ENCODE measurements at places on chromosomes 2 and 18. TPM values are rescaled to one million over a fixed set of nuclear protein-coding genes. Genes with fewer than 3 reads are reported as not detected.

Gene COPS9
- total RNA-seq, result 95.0 TPM

GRCh38 chr2:136031711-136032110 is 46.3 kb upstream of the DARS1 start:
- DNase-seq, result no peak

DNA sequence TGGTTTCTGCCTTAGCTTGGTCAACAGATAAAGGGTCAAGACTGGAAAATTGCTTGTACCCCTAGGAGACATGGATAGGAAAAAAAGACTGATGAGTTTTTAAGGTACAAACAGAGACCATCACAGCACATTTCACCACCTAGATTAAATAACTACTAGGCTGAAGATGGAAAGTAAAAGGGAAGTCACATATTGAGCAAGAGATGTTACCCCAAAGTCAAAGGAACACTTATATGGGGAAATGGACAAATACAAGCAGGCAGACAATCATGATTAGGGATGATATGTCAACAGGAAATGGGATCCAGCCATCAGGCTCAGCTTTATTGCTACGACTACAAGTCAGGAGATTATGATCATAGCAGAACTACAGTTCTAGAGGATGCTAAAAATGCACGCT is 1643.1 kb upstream of the CELF4 start:
- DNase-seq, result no peak

- no peak for DNase-seq
Measured at GRCh38 chr2:60958361-60958760, 59.2 kb upstream of the PEX13 start.

DNA sequence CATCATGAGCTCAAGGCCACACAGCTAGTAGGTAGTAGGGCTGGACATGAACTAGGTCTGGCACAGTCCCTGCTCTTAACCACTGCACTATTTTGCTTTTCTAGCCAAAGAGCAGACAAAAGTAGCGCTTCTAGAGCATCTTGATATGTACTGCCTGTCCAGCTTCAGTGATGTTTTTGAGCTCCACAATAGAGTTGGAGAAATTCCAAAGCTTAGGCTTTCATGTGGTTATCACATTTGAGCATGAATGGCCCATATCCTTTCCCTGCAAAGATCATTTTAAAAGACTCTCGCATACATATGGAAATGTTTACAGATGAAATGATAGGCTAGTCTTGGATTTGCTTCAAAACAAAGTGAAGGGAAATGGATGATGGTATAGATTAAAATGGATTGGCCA is 128.7 kb downstream of the MAP3K20 start:
- DNase-seq, result no peak

DNA sequence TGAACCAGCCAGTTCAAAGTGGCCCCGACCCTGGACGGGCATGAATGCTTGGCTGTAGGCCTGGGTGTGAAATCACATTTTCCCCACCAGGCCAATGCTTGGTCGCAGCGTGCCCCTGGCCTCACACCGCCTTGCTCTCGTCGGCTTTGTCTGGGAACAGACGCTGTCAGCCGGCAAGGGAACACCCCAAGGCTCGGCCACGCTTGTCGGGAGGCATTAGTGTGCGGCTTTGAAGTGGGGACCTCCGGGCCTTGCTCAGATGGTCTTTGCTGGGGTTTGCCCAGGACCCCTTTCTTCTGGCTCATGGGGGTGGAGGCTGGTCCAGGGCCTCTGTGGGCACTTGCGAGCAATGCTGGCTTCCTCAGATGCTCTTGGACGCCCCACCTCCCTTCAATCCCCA is 79.1 kb downstream of the INHBB start:
- DNase-seq, result no peak

DNA sequence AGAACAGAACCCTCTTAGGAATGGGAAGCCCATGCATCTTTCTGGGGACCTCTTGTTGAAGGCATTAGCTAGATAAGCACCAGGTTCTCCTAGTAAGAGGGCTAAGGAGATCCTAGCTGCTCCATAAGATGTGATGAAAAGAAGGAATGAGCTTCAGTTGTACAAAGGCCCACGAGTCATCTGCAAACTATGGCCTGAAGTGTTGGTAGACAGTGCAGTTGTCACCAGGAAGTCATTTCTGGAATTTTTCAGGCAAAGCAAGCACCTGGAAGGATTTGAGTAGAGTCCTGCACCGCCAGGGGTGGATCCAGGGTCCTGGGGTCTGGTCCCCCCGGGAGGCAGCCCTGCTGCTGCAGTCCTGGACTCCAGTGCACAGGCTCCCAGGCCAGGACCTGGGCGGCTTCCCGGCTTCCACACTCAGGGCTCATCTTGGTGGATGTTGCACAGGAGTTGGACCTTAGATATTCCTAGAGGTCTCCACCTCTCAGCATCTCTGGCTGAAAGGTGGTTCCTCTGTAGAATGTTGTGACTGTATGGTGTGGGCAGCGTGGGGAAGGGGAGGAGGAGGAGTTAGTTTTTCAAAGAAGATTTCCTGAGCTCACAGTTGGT is 85.3 kb downstream of the LDLRAD4 start:
- no peak for DNase-seq

Gene MDH1B
- total RNA-seq, result 4.5 TPM

Gene B3GNT2
- total RNA-seq, result 106 TPM

Gene CROCC2
- total RNA-seq, result not detected

Gene CABYR
- total RNA-seq, result 24.1 TPM

- DNase-seq, result no peak
Measured at GRCh38 chr18:10519366-10519765, 6.5 kb upstream of the NAPG start.

- no peak for DNase-seq
Measured at GRCh38 chr18:51132256-51132935, 65.1 kb downstream of the MEX3C start.

DNA sequence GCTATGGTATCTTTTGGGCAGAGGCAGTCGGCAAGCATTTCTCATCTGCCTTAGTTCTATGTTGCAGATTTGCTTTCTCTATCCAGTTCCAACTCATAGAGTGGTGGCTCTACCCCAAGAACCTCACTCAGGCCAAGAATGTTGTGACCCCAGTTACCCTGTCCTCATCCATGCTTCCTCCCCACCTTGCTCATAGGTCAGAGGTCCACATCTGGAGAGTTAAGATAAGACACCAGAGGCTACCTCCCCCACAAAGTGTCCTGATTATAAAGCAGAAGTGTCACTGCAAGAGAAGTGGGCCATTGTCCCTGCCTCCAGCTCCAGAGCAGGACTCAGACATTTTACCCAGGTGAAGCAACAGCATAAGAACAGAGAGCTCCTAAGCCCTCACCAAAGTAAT is 276.8 kb upstream of the CHST9 start:
- no peak for DNase-seq

- DNase-seq, result no peak
Measured at GRCh38 chr2:3242747-3243369, 134.8 kb downstream of the EIPR1 start.

- no peak for DNase-seq
Measured at GRCh38 chr2:95707837-95708236, 116.0 kb downstream of the TRIM43 start.

Gene ERICH2
- total RNA-seq, result not detected
